ENCODE measurements at places on chromosomes 12 and 14.

GRCh38 chr12:56522411-56523193 is 982 bp downstream of the RBMS2 start:
- DNase-seq, result no peak

DNA sequence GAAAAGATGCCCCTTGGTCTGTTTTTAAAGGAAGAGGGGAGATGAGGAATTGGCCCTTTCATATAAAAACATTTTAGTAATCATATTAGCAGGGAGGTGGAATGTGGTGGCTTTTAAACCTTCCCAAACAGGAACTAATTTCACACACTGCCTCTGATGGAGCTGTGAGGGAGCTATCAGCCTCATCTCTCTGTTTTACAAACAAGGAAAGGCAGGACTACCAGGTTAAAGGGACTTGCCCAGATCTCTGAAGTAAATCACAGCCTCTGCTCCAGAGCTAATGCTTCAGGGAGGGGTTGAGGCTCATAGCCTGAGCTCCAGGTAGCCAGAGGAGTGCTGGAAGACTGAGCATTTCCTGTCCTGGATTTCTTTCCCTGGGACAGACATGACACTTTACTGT is 1.1 kb upstream of the BMP4 start:
- DNase-seq, result no peak

- DNase-seq, result no peak
These were observed 90.8 kb downstream of the EPS8 start for GRCh38 chr12:15698377-15698871.

- no peak for DNase-seq
These were observed 122.3 kb upstream of the RFLNA start for GRCh38 chr12:124172636-124173035.

- no peak for DNase-seq
These were observed 46.8 kb upstream of the OR5AU1 start for GRCh38 chr14:21202463-21203358.

DNA sequence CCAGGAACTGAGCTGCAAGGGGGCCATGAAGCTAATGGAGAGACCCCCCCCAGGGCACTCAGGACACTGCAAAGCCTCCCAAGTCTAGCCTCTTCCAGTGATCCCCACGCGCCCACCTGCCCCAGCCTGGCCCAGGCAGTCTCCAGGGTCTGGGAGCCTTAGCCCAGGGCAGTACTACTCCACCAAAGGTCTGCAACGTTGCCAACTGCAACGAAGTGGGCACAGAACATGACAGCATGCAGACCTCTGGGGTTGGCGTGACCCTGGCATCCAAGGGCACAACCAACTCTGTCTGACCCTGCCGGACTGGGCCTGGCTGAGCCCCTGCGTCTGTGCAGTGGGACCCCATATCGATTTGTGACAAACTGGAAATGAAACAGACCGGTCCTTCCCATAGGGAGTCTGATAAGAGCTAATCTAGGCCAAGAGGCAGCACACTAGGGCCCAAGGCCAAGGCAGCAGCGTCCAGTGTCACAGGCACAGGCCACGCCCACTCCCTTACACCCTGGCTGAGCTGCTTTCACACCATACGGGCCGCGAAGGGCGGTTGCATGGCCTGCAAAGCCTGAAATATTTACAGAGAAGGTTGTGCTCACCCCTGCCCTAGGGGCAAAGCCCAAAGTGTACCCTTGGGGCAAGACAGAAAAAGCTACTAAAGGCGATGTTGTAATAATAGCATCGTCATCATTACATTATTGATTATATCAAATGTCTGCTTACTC is 76.7 kb downstream of the NCOR2 start:
- no peak for DNase-seq

DNA sequence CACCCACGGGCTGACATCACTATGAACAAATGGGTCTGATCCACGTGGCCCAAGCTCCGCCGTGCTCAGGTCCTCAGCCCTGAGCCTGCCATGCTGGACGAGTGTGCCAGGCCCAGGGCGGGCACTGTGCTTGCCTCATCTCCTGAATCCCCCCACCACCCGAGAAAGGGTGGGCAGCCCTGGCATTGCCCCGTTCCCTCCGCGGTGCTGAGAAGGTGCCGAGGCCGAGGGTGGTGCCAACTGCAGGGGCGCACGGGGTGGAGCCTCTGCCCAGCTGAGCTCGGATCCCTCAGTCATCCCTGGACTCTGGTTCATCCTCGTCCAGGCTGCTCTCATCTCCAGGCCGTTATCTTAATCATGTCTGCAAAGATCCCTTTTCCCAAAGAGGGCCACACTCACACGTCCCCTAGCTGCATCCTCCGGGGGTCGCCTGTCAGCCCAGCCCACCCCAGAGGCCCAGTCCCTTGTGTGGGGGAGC is 60.6 kb downstream of the NOC4L start:
- no peak for DNase-seq

DNA sequence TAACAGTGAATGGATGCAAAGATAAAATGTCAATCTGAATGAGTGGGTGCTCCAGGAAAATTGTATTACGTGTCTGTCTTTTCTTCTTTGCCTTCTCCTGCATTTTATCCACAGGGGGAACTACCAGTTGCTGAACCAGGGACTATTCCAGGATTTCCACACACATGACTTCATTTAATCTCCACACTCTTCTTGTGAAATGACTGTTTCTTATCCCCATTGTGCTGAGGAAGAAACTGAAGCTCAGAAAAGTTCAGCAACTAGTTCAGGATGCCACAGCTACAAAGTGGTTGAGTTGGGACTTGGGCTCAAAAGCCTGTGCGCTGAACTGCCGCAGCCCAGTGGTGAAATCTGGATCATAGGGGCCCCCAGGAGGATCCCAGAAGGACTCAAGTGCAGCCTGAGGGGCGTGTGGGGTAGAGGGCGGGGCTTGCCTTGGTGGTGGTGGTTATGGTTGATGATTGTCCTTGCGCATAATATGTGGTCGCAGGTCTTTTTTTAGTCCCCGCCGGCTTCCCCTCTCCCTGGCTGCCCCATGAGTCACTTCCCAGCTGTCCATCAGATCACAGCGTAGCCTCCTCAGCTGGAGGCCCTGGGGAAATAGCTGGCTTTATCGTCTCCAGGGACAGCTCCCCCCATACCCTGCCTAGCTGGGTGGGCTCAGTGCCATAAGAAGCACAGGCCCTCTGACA is 235.2 kb upstream of the CRY1 start:
- DNase-seq, result no peak

DNA sequence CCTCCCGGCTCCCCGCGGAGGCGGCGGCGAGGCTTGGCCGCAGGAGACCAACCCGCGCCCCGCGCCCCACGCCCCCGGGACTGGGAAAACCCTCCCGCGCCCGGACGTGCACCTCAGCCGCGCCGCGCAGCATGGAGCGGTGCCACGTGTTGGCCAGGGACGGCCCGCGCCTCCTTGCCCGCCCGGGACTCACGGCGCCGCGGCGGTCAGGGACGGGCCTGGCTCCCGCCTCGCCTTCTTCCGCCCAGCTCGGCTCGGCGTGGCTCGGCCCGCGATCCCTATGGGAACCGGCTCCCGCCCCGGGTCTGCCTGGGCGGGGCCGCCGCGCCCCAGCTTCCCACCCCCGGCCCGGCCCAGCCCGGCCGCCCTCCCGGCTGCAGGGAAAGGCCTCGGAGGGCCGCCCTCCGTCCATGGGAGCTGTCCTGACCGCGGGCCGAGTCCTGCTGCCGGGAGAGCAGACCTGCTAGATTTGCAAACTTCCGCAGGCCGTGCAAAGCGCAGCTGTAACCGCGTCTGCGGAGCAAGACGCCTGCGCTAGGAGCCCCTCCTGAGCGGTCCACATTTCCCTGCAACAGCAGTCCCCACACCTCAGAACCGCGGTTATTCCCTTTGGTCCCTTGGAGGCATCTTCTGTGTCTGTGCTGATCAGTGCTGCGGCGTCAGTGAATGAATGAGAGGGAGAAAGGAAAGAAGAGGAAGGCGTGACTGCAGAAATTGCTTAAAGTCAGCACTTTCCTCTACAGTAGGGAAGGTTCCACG is at the start of gene CDKL1:
Gene CDKL1 (minus strand): TSS at position 251 of the 759 bp plus-strand sequence. CDS start 1,013 bp downstream, outside the sequence.
- DNase-seq, result peak; percentile 24

DNA sequence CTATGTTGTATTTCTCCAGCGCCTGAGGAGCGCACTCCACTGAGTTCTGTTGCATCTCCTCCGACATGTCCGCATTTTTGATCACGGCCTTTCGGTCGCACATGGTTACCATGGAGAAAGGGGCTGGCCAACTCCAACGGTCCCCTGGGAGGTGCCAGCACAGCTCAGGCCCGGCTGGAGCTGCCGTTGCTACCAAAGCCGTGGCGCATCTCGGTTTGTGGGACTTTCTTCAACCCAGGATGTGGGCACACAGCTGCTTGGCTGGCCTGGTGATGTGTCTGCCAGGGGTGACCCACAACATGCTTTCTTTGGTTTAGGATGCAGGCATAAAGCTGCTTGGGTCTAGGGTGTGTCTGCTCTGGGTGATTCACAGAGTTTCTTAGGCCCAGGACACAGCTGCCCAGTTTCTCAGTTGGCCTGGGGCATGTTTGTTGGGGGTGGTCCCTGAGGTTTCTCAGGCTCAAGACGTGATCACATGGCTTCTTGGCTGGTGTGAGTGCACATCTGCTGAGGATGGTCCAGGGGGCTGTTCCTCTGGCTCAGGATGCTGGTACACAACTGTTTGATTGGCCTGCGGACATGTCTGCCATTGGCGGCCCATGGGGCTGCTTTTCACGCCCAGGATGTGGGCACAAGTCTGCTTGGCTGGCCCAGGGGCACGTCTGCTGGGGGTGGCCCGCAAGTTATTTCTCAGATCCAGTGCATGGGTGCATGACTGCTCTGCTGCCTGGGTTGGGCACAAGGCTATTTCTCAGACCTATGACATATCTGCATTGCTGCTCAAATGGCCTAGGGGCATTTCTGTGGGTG is 25.9 kb upstream of the GTF2A1 start:
- no peak for DNase-seq

- no peak for DNase-seq
These were observed 341.6 kb downstream of the VRK1 start for GRCh38 chr14:97138801-97139200.

DNA sequence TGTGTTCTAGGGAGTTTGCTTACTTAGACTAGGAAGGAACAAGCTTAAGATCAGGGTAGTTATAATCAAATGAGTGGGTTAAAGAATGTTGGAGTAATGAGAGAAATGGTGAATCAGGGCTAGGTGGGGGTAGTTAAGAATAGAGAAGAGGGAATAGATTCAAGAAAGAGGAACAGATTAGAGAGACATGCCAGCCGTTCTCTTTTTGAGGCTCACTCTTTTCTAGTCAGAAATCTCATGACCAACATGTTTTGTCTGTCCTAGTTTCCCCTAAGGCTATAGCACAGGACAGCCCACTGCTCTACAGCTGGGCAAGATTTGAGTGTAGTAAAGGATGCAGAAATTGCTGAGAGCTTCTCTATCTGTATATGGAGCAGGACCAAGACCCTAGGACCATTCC is 258.4 kb downstream of the AKAP6 start:
- DNase-seq, result no peak

- DNase-seq, result no peak
These were observed 272.5 kb downstream of the ALG10 start for GRCh38 chr12:34294671-34295365.

DNA sequence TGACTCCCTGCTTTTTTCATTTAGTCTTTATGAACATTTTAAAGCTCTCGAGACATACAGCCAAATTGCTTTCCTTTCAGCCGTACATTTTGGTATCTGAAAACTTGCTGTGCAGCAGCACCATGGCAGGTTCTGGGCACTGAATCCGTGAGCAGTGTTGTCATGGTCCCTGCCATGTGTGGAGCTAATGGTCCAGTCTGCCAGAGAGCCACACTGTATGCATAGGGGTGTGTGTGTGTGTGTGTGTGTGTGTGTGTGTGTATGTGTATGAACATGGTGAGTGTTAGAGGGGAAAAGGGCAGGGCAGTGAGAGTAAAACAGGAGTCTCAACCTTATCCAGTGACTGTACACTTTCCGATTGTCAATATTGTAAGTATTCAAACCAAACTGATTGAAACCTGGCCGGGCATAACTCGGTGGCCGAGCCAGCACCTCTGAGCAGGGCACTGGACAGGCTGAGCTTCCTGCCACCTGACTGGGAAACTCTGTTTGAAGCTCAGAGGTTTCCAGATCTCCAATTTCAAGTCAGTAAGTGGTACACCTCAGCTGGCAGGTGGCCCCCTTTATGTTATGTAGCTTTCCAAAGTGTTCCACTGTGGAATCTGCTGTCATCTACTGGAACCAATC is 110.0 kb downstream of the ESR2 start:
- DNase-seq, result no peak

- DNase-seq, result no peak
These were observed 458.8 kb upstream of the SOX5 start for GRCh38 chr12:24408305-24408704.

DNA sequence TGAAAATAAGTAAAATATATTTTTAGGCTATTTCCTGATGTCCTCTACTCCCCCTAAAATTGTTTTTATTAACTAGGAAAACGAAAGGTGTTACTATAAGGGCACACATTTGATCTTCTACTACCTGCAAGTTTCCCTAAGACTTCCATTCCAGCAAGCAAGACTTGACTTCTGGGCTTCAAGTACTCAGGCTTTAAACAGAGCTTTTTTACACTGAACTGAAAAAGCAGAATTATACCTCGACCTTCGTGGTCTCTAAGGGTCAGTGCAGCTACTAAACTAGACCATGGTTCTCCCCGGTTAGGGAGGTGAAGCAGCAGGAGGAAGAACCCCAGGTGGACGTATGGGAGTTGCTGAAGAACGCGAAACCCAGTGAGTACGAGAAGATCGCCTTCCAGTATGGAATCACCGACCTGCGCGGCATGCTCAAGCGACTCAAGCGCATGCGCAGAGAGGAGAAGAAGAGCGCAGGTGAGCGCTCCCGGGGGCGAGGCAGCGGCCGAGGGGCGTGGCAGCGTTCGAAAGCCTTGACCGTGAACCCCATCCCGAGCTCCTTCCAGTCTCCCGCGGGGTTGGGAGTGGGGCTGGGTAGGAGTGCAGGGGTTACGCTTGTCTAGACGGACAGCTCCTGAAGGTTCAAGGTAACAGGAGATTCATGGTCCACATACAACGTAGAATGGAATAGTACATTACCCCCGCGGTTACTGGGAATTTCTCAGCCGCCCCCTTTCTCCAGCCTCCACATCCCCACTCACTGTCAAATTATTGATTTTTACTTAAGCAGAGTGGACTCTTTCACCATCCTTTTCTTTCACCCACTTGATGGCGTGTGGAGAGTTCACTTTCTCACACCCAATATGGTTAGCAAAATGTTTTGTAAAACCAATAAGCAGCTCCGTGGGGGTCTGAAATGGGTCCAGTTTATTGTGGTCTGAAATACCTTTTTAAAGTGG is 47.6 kb downstream of the MYBPC1 start:
- DNase-seq, result no peak

DNA sequence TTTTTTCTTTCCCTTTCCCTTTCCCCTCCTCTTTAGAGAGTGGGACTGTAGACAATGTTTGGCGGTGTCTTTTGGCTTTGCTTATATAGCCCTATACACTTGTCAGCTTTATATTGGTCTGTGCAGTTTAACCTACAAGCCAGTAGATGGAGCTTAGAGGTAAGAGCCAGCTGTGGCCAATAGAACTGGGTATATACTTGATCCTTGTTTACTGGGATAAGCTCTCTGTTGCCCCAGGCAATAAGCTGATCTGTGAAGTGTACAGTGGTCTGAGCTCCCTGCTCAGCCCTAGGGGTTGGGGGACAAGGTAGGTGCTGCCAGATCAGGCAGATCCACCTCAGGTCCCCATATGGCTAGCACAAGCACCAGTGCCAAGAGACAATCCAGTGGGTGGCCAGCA is 434.1 kb downstream of the NOVA1 start:
- DNase-seq, result no peak

GRCh38 chr14:64279704-64280668 is 14.2 kb downstream of the ESR2 start:
- no peak for DNase-seq

Data from activated CD8-positive, alpha-beta memory T cell treated with anti-CD3 and anti-CD28 coated beads for 48 hours (primary cell).